ENCODE measurements at places on chromosomes 2 and 18.

DNA sequence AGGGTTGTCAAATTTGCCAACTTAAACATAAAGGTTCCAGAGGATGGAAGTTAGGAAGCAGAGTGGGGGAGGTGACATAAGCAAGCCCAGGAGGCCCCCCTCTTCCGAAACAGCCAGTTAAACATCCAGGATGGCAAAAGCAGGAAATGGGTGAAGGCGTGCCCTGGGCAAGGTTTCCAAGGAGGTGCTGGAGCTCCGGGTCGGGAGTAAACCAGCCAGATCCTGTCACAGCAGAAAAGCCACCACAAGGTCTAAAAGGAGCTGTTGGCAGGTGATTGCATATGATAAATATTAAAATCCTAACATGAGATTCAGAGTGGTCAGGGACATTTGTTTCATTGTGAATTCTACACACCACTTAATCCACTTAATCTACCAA is 572.2 kb upstream of the SALL3 start:
- DNase-seq, result no peak

DNA sequence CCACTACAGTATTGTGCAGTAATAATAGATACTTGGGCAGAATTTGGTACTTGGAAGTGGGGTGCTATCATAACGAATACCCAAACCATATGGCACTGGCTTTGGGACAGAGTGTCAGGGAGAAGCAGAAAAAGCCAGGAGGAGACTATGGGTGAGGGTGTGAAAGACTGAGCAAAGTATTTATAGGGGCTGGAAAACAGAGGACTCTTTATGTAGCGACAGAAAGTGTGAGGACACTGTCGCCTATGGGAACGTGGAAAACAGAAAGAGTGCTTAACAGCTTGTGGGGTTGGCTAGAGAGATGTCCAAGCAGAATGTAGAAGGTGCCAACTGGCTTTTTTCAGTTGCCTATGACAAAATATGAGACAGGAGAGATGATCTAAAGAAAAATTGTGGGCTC is 40.7 kb upstream of the PLEKHM3 start:
- DNase-seq, result no peak

GRCh38 chr2:219076253-219076652 is 15.5 kb upstream of the IHH start:
- DNase-seq, result no peak

- DNase-seq, result no peak
These were observed 176.8 kb upstream of the CELF4 start for GRCh38 chr18:37742436-37742835.

DNA sequence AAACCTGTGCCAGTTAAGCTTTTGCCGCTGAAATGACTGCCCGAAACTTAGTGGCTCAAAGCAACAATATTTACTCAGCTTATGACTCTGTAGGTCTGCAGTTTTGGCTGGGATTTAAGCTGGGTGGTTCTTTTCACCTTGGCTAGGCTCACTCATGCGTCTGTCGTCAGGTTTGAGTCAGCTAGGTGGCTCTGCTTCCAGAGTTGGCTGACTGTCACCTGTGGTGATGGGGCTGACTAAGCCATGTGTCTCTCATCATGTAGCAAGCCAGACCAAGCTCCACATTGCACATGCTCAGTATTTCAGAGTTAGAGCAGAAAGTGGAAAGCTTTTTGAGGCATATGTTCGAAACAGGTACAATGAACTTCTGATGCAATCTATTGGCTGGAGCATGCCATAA is 354.8 kb downstream of the MEIS1 start:
- DNase-seq, result no peak

- DNase-seq, result no peak
These were observed 250.3 kb downstream of the TTC32 start for GRCh38 chr2:19651466-19651865.

GRCh38 chr18:66129248-66129647 is 378.4 kb downstream of the CDH7 start:
- no peak for DNase-seq

- no peak for DNase-seq
These were observed 68.8 kb upstream of the CDC42EP3 start for GRCh38 chr2:37740164-37740739.

DNA sequence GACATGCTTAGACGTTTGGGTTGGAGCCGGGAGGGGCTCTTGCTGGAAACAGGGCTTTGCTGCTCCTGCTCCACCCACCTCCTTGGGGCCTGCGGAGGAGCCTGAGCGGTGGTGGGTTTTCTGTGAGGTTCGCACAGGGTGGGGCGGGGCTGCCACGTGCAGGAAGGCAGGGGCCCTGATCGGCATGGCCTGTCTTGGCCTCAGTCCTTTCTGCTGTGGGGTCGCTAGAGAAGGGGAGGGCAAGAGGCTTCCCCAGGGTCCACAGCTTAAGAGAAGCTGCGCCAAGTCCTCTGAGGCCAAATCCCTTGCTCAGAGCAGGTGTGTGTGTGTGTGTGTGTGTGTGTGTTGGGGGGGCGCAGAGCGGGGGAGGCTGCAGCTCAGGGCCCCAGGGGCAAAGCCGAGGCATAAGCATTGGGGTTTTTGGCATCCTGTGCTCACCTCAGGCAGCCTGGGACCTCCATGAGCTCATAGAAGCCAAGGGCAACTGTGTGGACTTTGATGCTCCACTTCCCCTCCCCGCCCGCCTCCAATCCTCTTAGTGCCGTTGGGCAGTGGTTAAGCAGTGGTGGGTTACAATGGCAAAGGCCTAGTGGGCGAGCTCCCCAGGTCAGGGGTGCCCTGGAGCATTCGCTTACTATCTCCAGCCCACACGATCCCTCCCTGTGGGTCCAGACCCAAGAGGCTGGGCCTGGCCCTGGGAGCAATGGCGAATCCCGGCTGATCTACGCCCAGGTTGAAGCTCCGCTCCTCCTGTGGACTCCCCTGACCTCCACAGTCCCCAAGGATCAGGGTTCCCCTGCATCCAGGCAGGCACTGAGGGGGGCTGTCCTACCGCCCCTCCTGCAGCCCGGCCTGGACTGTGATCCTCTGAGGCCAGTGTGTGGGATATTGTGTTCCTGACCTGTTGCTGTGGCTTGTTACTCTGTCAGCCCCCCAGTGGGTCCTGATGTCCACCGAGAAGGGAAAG is 28.9 kb downstream of the TOGARAM2 start:
- DNase-seq, result no peak

- DNase-seq, result peak; percentile 9
These were observed 248.9 kb downstream of the TDRD15 start for GRCh38 chr2:21372654-21373053.

- no peak for DNase-seq
These were observed 116.5 kb downstream of the ATP9B start for GRCh38 chr18:79185648-79186047.

- DNase-seq, result no peak
These were observed 250.2 kb downstream of the ALPK2 start for GRCh38 chr18:58378411-58379379.

DNA sequence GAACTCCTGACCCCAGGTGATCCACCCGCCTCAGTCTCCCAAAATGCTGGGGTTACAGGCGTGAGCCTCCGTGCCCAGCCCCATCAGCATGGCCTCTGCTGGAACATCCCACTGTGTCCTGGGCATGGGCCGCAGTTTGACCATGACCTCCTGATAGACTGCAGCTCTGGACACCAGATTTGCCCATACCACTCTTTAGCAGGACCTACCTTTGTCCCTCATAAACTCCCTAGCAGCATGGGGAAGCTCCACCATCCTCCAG is 92.6 kb downstream of the MYCN start:
- no peak for DNase-seq

- peak; percentile 12 for DNase-seq
These were observed 76.6 kb upstream of the GRB14 start for GRCh38 chr2:164697688-164698461.

- no peak for DNase-seq
These were observed 32.1 kb downstream of the MBD2 start for GRCh38 chr18:54192415-54192814.

GRCh38 chr18:58768293-58768974 is 96.2 kb upstream of the ZNF532 start:
- DNase-seq, result peak; percentile 85

DNA sequence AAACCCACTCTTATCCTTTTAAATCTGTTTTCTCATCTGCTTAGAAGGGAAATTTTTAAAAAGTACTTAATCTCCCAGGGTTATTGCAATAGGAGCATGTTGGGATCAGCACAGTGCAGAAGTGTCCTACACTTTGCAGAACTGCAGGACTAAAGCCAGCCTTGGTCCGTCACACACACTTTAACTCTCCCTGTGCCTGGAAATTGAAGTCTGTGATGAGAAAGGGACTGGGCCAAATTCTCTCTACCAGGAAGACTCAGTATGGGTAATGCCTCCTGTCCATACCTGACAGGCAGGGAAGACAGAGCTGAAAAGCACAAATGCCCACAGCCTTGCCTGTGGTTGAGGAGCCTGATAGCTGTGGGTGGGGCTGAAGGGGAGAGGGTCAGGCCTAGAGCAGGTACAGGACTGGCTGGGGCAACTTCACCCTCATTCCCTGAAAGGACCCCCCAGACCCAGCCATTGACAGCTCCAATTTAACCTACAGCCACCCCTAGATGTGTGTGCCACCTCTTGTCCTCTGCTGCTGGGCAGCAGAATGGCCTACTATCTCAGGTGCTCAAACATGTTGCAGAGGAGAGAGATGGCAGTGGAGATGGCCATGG is 377.2 kb upstream of the KLHL29 start:
- no peak for DNase-seq

DNA sequence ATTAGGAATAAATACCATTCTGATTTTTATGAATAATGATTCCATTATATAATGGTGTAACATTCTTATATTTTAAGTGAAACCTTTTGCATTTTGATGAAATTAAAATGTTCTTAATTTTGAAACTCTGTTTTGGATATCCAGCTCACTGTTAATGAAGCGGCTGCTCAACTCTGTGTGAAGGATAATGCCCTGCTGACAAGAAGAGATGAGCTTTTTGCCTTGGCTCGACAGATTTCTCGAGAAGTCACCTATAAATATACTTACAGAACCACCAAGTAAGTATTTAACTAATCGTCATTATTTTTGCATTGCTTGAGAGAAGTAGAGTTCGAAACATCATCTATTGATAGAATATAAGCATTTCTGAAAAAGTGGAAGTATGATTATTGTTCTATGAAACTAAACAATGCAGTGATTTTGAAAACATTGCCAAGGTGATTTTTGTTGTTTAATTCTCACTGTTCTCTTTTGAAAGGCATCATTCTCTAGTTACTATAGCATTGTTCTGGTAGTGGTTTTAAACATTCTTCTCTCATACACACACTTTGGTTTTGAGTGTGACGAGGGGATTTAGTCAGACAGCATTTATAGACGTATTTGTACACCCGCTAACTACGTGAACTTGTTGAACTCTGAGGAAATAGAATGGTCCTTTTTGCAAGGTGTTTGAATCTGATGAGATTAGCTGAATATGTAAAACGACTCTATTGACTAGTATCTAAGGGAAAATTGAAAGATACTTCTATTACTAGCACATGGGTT is 21.5 kb downstream of the NAB1 start:
- DNase-seq, result no peak

DNA sequence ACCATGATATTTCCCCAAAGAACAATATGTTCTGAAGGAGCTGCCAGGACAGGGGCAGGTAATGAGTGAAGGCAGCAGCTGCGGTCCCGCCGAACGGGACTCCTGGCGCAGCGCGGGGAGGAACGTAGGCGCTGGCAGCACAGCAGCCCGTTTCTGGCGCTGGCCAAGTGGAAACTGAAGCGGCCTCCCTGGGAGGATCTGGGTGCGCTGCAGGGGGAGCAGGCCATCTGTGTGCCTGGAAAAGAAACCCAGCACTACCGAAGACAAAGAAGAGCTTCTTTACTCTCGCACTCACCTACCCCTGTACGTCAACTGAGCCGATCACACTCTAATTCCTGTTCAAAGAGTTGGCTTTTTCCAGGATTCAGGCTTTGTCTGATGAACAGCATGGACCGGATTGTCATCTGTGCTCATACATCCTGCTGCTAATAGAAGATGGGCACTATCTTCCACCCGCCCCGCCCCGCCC is 11.8 kb downstream of the G6PC2 start:
- no peak for DNase-seq

- DNase-seq, result no peak
These were observed 151.8 kb upstream of the MMADHC start for GRCh38 chr2:149739171-149739882.
